GM23248 (cell line): ENCODE measurements at places on chromosomes 5 and 9.

DNA sequence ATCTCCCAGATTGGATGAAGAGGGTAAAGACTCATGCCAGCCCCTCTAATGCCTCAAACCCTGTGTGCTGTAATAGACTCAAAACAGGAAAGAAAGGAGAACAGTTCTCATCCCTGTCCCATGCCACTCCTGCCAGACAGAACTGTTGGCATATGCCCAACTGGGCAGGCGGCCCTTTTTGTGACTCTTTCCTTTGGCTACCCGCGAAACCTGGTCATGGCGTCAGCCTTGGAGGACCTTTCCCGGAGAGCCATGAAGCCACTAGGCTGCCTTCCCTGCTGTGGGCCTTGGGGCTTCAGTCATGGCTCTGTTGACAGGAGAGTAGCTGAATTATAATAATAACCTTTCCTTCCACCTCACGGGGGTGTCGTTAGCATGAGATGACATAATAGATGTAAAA lies 75.9 kb upstream of the SEMA6A start:
- DNase-seq, result no peak

DNA sequence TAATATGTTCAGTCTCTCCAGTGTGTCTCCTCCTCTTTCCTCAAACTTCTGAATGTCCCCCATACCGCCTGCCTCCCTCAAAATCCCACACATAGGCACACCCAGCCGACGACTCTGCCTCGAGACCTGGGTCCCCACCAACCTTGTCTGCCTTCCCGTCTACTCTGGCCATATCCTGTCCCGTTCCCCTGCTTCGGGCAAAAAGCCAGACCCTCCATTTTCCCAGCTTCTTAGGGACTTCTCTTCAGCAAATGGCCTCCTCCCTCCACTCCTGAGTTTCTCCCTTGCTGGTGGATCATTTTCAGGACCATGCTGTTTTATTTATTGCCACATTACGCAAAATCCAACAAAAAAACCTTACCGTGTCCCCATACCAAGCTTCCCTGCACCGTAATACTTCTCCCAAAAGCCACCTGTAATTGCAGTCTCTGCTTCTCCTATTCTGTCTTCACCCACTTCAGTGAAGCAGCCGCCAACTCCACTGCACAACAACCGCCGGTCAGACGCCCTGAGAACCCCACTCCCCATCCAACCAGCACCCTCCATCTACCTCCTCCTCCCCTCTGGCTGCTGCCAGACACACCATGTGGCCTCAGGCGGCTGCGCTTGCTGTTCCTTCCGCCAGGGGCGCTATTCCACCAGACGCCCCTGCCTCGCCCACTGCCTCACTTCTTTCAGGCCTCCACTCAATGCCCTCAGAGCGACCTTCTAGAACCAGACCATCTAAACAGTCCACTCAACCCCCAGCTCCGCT lies 117.0 kb downstream of the TRPM6 start:
- DNase-seq, result peak; percentile 41

DNA sequence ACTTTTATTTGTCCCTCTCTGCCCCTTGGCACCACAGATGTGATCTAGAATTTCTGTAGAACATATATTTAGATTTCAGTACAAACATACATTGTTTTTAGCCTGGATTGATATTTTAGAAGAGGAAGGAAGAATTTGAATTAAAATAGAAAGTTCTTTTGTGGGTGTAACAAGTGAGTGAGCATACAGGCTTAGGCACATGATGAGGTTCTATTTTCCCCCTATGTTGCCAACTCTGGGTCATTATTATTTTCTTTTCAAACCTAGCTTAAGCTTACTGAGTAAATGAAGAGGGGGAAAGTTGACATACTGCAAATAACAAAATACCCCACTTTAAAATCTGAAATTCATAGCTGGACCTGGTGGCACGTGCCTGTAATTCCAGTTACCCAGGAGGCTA lies 102.9 kb downstream of the GCNT1 start:
- no peak for DNase-seq

GRCh38 chr5:6496207-6496584 lies 47.5 kb downstream of the UBE2QL1 start:
- no peak for DNase-seq

DNA sequence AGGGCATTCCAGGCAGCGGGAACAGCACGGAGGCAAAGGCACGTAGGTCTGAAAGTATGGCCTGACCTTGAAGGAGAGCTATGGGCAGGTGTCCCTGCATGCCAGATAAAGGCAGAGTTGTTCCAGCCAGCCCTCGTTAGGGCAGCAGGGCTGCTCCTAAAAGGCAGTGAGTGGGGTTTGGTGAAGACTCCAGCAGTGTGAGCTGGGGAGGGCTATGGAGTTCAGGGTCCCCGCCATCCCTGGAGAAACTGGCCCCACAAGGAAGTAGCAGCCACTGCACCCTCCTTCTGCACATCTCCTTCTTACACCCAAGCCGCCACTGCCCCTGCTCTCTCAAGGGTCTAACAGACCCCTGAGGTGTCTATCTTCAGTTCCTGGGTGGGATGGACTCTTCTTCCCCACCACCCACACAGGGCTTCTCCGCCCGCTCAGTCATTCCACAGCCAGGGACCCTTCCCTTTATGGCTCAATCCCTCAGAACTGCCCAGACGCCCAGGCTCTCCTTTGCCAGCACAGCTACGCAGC lies 1.4 kb downstream of the AKNA start:
- peak; percentile 23 for DNase-seq

DNA sequence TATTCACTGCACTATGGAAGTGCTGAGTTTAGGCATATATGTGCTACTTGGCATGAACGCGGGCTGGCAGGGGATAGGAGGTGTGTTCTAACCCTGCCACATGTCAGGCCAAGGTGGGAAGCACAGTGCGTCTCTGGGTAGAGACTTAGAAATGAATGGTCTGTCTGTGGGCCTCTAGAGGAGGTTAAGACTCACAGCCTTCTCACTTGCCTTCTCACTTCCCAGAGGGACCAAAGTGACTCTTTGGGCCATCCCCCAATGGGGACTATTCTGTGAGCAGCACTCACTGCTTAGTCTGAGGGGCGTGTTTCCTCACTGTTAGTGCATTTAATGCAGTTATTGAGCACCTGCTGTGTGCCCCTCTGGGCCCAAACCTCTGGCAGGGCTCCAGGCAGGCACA lies 2.4 kb upstream of the PITX1 start:
- no peak for DNase-seq

GRCh38 chr5:75475364-75475763 lies 36.1 kb downstream of the CERT1 start:
- no peak for DNase-seq

DNA sequence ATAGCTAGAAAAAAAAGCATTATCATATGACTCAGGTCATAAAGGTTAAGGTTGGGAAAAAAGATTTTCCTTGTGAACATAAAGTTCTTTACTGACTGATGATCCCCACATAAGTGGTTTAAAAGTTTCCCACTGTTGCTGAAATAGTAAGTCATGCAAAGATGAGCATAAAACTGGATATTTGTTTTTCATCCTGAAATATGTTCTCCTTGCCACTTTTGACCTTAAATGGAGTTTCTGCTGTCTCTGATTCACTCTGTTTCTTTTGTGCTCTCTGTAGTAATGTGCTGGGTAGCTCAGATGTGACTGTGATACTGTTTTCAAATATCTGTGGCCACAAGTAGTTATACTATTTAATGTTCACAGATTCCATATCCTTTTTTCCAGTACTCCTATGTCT lies 162.5 kb upstream of the GAS1 start:
- peak; percentile 61 for DNase-seq

DNA sequence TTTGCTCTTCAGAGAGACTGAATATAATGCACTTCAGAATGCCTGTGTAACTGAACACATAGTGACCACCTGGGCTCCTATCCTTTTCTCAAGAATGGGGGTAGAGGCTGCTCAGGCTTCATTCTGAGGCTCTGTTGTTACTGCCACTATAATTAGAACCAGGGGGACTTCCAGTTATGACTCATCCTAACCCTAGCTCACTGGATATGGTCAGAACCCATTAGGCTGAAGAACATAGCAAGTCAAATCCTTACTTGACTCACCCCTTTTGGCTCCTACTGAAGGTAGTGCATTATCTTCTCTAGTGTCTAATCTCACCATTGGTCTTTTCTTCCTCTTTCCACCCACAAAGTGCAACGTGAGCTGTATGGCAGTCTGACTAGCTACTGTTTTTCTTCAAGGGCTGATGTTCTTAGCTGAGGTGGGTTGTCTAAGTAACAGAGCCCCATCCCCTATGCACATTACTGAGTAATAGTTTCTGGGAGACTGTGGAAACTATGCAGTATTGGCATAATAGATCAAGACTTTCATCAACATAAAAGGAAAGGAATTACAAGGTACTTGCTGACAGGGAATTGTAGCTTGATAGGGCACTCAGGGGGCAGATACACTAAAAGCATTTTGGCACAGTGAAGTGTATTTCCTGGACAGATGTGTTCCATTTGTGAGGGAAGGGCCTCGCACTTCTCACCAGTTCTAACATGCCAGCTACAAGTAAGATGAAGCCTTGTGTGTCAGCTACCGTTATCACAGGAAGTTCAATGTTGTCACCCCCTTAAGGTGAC lies 431.0 kb upstream of the MEF2C start:
- DNase-seq, result peak; percentile 90

- DNase-seq, result no peak
Observed at GRCh38 chr9:102434545-102434944, 560.6 kb upstream of the CYLC2 start.

DNA sequence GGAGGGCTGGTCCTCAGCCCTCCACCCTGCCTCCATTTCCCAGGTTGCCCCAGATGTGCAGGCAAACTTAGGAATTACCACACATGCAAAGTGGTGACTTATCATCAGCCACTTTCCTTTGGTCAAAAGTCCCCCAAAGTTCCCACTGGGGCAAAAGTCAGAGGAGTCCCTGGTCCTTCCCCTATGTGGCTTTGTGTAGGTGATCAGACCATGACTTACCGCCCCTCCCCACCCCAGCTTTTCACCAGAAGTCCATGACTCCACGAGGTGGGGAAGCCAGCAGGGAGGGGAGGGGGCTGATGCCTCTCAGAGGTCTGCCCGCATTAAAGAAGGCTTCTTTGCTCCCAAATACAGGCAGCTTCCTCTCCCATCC lies 5.8 kb downstream of the TRAF1 start:
- no peak for DNase-seq

DNA sequence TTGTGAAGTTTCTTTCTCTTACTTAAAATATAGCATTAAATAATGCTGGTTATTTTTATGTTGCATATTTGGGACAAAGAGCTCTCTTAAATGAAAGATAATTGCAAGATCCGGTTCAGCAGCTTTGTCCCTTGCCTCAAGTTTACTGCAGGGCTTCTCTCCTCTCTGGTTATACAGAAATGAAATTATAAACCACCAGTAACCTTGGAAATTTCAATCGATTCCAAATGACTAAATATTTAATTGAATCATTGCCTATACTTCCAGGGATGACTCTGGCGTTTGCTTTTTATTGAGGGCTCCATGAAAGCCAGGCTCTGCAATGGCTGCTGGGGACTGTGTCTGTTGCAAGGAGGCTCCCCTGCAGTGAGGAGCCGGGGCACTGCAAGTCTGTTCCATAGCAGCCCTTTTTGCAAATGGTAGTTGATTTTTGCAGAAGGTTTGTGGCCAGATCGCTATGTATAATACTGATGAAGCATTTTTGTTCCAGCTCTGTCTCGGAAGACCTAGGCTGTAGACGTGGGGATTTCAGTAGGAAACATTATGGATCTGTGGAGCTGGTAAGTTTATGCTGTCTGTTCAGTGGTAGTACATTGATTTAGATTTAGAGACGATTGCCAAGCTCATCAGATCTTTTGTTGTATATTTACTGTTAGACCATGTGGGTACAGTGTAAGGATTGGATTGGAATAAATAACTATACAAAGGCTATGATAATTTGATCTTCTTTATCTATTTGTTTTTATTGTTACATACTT lies at the start of gene GARNL3:
Gene GARNL3, plus strand, starts transcription at position 313 of the 758 bp plus-strand sequence. Its CDS starts 104 bp downstream, at position 417.
- no peak for DNase-seq

GRCh38 chr5:131254741-131255140 lies 9.1 kb upstream of the CDC42SE2 start:
- DNase-seq, result no peak

DNA sequence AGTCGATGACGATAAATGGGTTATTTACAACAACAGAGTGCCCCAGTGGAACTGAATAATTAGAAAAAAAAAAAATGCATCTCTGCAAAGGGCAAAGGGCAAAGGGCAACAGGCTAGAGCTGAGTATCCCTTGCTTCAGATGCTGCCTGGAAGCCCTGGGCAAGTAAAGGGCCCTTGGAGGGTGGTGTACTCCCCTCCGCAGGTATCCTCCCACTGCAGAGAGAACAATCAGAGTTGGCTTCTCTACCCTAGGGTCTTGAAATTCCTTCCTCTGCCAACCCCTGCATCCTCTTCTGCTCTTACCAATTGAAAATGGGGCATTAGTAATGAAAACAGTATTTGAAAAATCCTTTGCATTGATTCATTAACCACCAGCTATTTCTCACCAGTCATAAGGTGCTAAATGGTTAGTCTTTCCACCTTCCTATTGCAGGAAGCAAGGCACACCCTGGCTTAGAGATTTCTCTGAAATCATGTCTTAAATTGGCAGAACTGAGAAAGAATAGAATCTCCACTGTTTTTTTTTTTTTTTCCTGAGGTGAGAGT lies 122.6 kb downstream of the SEMA6A start:
- peak; percentile 39 for DNase-seq

GRCh38 chr5:113311301-113311700 lies 123.5 kb downstream of the TSSK1B start:
- no peak for DNase-seq

- DNase-seq, result peak; percentile 32
Observed at GRCh38 chr5:66860199-66860975, 264.2 kb downstream of the MAST4 start.

- DNase-seq, result no peak
Observed at GRCh38 chr5:16842896-16843295, 93.2 kb downstream of the MYO10 start.

DNA sequence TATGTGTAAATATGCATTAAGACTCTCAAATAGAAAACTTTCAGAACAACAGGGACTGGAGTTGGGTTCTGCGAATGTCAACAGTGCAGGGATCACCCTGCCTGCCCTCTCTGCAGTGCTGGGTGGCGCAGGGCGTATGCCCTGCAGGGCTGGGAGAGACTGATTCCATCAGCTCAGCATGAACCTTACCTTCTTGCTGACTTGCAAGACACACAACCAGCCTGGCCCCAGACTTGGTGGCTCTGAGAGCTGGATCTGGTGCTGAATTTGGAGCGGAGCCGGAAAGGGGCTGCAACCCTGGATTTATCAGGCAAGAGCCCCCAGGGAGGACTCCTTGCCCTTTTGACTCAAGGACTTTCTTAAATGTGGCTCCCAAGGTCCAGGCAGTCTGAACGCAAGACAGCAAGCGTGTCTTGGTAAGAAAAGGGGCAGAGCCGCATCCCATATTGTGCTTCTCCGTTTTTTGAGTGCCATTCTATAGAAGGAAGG lies 376.0 kb upstream of the IRX2 start:
- no peak for DNase-seq
